T-cell (primary cell): ENCODE measurements at places on chromosomes 2 and 18. TPM values are rescaled to one million over a fixed set of nuclear protein-coding genes. Genes with fewer than 3 reads are reported as not detected.

SERPINB10 gene
- total RNA-seq: not detected

UPP2 gene
- not detected for total RNA-seq

CLIP4 gene
- total RNA-seq: 47.7 TPM

PRKAG3 gene
- not detected for total RNA-seq

MOGAT1 gene
- total RNA-seq: not detected

DTNA gene
- total RNA-seq: not detected

DNER gene
- total RNA-seq: not detected
